ENCODE measurements at places on chromosomes 3 and 15.
A peak's percentile ranks its signal among the peaks of the same experiment; 100 is the strongest.

DNA sequence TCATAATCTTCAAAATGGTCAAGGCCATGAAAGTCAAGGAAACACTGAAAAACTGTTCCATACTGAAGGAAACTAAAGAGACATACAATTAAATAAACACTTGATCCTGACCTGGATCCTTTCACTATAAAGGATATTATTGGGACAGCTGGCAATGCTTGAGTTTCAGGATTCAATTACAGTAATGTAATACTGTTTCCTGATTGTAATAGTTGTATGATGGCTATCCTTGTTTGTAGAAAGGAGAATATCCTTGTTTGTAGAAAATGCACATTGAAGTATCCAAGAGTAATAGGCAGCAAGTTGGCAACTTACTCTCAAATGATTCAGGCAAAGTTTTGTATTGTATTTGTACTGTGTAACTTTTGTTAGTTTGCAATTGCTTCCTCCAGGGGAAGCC, 4.6 kb downstream of the CIDEC start:
- no peak for DNase-seq

- no peak for DNase-seq
Observed at GRCh38 chr3:128382221-128382807, 84.4 kb downstream of the DNAJB8 start.

- DNase-seq = no peak
Observed at GRCh38 chr3:129121016-129121791, 400 bp downstream of the RAB43 start.

GRCh38 chr3:132210476-132211346, 106.5 kb upstream of the ACP3 start:
- no peak for DNase-seq

GRCh38 chr3:161305095-161305991, 66.0 kb downstream of the SPTSSB start:
- DNase-seq = peak; percentile 64

DNA sequence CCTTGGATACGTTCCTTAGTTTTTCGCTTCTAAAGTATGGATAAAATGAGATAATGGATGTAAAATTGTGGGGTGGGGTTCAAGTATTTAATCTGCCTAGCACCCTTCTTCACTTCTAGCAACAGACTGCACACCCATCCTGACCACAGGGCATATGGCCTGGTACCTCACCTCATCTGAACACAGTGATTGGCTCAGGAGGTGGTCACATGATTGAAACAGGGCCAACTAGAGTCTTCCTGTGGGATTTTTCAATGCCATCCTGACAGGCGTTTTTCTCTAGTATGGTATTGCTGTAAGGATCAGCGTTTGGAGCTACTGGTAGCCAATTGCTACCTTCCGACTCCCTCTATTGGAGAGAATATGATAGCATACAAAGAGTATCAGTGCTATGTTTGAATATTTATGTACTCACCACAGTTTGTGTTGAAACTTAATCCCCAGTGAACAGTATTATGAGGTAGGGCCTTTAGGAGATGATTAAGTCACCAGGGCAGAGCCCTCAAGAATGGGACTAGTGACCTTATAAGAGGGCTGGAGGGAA, 172.2 kb downstream of the PPM1L start:
- DNase-seq = peak; percentile 53

DNA sequence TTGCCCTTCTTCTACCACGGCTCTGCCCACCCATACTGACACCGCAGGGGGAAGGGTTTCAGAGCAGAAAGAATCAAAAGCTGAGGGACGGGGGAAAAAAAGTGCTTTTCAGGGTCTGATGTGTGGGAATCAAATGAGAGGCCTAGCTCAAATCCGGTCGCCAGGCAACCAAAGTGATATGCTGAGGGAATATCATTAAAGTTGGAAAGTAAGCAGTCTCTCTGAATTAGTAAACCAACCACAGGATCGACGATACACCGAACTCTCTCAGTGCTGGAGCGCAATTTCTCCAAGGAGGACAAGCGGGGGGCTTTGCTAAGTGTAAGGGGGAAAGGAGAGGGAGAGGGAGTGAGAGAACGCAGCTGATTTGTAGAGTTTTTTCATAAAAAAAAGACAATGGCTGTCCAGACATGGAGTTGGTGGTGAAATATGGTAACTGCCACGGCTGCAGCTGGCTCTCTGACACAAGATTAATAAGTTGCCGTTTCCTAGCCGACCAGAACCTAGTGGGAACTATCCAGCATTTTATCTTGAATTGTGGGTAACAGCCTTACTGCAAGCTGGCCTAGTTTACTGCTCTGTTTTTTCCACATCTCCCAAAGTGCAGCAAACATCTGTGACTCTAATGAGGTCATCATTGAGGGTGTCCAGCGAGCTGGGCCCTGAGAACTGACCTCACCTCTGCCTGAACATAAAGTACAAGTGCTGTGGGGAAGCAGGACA, 530.2 kb downstream of the SOX2 start:
- no peak for DNase-seq

DNA sequence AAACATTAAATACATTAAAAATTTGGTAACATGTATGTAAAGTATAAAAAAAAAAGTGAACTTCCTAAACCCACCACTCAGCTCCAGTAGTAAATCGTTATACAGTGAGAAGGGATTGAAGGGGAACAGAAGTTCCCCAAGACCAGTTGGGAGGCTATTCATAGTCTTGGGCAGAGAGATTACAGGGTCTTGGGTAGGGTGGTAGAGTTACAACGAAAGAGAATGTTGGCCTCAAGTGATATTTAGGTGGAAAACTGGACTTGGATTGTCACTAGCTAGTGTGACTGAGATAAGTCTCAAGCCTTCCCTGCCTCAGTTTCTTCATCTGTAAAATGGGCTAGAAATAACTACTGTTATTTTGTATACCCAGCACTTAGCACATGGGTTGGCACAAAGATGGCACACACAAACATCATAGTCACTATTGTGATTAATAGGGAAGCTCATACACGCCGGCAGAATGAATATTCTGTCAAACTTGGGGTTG, 431 bp upstream of the YEATS2 start:
- DNase-seq = no peak
